HS-27A (cell line): ENCODE measurements at places on chromosomes 16 and 17.

DNA sequence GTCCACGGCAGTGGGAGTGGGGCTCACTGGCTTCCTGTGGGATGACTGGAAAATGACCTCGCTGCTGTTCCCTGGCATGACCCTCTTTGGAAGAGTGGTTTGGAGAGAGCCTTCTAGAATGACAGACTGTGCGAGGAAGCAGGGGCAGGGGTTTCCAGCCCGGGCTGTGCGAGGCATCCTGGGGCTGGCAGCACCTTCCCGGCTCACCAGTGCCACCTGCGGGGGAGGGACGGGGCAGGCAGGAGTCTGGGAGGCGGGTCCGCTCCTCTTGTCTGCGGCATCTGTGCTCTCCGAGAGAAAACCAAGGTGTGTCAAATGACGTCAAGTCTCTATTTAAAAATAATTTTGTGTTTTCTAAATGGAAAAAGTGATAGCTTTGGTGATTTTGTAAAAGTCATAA lies 7.8 kb upstream of the RNF213 start:
- DNase-seq = no peak

DNA sequence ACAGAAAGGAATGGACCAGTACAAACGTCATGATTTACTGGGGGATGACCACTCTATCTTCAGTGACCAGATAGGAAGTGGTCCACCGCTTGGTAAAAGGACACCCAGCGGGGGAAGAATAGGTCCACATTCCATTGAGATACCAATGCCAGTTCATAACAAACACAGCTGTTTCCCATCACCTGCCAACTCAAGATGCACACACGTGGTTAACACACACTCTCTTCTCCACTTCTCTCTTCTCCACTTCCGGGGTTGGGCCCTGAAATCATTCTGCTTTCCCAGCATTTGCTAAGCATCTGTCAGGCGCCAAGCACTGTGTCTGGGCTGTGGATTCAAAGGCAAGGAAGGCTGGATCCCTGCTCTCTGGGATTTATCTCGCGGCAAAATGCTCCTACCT lies 175.5 kb downstream of the SLC39A11 start:
- DNase-seq = no peak

DNA sequence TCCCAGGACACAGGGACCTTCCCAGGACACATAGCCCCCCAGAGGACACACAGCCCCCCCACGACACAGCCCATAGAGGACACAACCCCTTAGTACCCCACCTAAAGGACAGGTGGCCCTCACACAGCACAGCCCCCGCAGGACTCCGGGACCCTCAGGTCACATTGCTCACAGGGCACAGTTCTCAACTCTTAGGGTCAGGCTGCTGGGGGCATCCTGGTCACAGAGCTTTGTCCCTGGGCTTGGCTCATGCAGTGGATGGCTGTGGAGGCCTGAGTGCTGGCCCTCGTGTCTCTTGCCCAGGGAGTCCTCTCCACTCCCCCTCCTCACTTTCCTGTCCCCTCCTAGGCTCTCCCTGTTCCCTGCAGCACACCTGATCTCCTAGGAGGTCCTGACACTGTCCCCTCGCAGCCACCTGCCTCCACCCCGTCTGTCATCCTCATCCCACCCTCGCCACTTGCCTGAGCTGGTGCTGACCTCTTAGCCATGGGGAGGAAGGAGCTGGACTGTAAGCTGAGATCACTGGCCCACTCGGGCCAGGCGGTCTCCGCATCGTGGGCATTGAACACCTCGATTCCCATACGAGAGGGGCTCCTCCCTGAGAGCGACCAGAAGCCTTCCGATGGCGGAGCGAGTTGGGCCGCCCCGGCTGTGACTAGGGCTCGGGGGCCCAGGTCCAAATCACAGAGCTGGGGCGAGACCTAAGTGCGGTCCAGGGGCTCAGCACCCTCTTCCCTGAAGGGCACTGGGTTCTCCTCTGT lies 1.4 kb upstream of the WDR45B start:
- no peak for DNase-seq

- no peak for DNase-seq
These were observed 14.6 kb downstream of the COL1A1 start for GRCh38 chr17:50186661-50187393.

GRCh38 chr16:21652453-21652852 lies at the start of gene IGSF6:
TSS of gene IGSF6 (minus strand) at chr16:21652608. CDS start at chr16:21652598, 10 bp downstream.
- no peak for DNase-seq

DNA sequence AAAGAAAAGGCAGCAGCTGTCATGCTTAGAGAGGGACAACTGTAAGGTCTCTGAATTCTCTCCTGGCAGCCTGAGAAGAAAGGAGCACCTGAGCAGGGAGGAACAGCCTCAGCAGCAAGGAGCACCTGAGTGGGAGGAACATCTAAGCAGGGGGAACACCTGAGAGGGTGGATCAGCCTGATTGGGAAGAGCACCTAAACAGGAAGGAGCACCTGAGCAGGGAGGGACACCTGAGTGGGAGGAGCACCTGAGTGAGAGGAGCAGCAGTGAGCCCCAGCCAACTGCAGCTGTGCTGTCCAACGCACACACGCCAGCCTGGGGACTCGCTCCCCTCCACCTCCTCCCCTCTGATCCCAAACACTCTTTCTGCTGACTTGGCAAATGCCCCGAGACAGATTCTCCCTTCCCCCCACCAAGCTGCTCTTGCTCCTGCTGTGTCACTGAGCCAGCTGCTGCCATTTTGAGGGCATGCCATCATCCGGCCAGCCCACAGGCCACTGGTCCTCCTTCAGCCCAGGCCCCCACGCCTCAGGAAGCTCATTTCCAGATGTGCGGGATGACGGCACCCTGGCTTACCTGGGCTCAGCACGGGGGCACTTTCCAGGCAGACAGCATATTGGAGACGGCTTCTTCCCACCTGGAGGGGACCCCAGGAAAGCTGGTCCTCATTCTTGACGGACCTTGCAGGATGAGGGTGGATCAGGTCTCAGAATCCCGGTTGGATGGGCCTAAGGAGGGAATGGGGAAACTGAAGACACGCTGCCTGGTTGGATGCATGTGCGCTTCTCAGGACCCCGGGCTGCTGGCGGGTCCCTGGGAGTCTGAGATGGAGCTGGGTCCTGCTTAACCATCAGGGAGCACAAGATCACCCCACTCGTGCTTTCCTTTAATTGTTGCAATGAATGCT lies 57.7 kb upstream of the RBFOX3 start:
- no peak for DNase-seq

GRCh38 chr16:1181404-1182315 lies 28.8 kb downstream of the CACNA1H start:
- DNase-seq = no peak

- no peak for DNase-seq
These were observed 26.1 kb downstream of the XYLT1 start for GRCh38 chr16:17444658-17445057.

DNA sequence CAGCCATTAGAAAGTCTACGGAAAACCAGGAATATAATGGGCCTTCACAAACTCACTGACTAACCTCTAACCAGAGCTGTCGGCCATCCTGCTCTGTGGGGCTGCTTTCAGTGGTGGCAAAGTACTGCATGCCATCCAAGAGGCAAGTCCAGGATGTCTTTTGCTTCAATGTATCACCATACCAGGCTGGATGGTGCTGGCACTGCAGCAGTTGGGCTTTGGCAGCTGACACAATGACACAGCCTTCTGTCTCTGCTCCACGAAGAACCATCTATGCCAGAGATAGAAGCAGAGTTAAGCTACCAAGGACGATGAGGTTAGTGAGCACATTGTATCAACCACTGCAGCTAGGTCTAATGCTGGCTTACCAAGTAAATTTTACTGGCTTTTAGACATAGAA lies 9.7 kb upstream of the RSKR start:
- DNase-seq = no peak

DNA sequence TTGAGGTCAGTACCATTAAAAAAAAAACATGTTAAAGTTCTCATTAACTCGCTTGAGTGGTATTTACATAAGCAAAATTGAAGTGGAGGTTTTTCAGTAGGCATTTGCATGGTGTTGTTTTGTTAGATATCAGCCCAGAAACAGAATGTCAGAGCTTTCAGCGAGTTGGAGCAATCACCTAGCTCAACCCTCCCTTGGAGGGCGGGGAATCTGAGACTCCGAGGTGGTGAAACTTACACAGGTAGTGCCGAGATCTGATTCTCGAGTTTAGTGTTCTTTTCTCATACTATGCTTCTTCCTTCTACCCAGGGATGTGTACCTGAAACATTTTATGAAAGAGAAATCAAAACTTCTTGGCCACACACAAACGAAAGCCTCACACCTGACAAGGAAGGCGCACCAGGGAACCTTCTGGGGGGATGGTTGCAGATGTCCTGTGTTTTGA lies 6.6 kb downstream of the SEC14L1 start:
- no peak for DNase-seq

DNA sequence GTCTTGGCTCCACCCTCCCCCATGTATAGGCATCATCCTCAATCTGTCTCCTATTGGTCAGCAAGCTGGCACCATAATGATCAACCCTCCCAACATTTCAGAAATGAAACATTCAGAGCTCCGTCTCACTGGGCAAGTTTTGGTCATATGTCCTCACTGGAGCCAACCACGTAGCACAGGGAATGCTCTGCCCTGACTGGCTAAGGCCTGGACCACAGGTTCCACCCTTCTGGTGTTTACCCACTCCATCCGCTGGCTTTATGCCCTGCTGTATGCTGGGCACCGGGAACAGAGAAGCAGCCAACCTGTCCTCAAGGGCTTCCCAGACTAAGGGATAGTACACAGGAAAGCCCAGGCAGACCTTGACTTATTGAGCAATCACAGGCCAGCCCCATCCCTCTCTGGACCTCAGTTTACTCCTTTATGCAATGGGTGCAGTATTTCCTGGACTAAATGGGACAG lies 20.5 kb downstream of the MYO15A start:
- DNase-seq = peak; percentile 34

GRCh38 chr16:66447491-66447890 lies 20.4 kb downstream of the BEAN1 start:
- DNase-seq = no peak
